Right atrium auricular region (tissue), 2 donors: ENCODE measurements at places on chromosomes 13 and 19. TPM values are rescaled to one million over a fixed set of nuclear protein-coding genes. Genes with fewer than 3 reads are reported as not detected.
A peak's percentile ranks its signal among the peaks of the same experiment; 100 is the strongest.

- H3K4me3 ChIP-seq = no peak overlapping the region
- no peak for DNase-seq
- H3K27ac ChIP-seq = no peak overlapping the region
These were observed 227.4 kb downstream of the KLF5 start for GRCh38 chr13:73286177-73286576.

LAIR1 gene
- total RNA-seq = 7.8 TPM

IPO5 gene
- 58.2 TPM for total RNA-seq

CEACAM6 gene
- not detected for total RNA-seq

DNA sequence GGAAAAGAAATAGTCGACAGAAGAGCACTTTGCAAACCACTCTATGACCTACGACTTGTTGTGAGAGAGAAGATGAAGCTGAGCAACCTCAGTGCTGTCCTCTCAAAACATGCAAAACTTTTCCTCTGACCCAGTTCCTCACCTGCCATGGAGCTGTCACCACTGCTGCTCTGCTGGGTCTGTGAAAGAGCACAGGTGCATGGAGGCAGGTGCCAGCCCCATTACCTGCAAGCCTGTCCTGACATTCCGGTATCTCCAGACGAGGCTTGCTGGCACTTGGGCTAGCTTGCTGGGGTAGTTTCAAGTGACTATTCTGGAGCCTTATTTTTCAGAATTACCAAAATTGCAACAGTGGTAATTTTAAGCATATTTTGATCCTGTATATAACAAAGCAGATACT, 49.5 kb upstream of the RFXAP start:
- no peaks in the 10 kb centered on the region for H3K4me1 ChIP-seq
- no peaks in the 10 kb centered on the region for H3K36me3 ChIP-seq
- no peak for DNase-seq

DNA sequence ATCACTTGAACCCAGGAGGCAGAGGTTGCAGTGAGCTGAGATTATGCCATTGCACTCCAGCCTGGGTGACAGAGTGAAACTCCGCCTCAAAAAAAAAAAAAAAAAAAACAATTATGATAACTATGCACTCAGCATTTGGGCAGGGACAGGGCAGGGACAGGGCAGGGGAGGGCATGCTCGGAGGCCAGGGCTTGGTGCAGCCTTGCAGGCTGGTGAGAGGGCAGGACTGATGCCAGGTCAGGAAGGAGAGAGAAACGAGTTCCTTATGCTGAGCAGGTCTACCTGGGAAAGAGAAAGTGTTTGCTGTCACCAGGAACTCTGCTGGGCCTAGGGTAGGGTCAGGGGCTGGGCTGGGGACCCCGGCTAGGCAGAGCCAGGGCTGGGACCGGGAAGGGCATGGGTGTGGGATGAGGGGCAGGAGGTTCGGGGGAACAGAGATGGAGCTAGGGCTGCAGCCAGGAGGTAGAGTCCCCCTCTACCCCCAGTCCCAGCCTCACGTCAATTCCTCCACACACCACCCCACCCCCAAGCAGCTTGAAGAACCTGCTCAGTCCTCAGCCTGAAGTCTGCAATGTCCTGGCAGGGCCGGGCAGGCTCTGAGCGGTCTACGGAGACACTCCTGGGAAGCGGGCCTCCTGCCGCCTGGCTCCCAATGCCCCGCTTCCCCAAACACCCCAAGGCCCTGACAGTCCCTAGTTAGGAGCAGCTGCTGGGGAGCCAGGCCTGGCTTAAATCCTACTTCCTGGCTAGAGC, 2.8 kb downstream of the FXYD3 start:
- no peak for DNase-seq
- no peaks in the 10 kb centered on the region for H3K4me1 ChIP-seq
- H3K27ac ChIP-seq = peak overlapping the region; percentile 43
- no peak overlapping the region for H3K4me3 ChIP-seq
- H3K36me3 ChIP-seq = no peaks in the 10 kb centered on the region
- no peaks in the 10 kb centered on the region for H3K27me3 ChIP-seq

- H3K27ac ChIP-seq = no peak overlapping the region
- DNase-seq = no peak
- H3K36me3 ChIP-seq = no peaks in the 10 kb centered on the region
- no peak overlapping the region for H3K4me3 ChIP-seq
These were observed 442.1 kb downstream of the PCDH20 start for GRCh38 chr13:60973529-60973928.

EDDM13 gene
- total RNA-seq = not detected

- no peak overlapping the region for H3K27ac ChIP-seq
- DNase-seq = no peak
- H3K4me1 ChIP-seq = no peaks in the 10 kb centered on the region
- H3K36me3 ChIP-seq = no peaks in the 10 kb centered on the region
- no peaks in the 10 kb centered on the region for H3K27me3 ChIP-seq
These were observed 1534.0 kb upstream of the SPRY2 start for GRCh38 chr13:81874681-81875661.

DNA sequence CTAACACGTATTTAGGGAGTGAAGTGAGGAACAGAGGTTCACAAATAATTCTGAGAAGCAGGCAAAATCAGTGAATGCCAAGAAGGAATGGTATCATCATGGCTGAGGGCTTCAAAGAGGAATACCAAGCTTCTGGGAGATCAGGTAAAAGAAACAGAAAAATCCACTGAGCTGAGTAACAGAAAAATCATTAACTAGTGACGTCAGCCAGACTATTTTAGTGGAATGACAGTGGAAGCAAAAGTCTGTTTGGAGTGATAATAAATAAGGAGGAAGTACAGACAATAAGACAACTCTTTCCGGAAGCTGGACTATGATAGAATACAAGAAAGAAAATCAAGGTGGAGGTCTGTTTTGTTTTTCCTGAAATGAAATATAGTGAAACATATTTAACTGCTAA, 83.5 kb downstream of the SACS start:
- H3K36me3 ChIP-seq = peaks cover 8% of the 10 kb centered on the region
- DNase-seq = no peak
